K562 (cell line): ENCODE measurements at places on chromosomes 3 and 15. TPM values are rescaled to one million over a fixed set of nuclear protein-coding genes. Genes with fewer than 3 reads are reported as not detected.

ZNF774 gene
- 1.2 and 3.0 TPM in 2 replicates for total RNA-seq

GRCh38 chr3:107928084-107928445, 162.8 kb downstream of the CD47 start:
- DNase-seq, result no peak

DNA sequence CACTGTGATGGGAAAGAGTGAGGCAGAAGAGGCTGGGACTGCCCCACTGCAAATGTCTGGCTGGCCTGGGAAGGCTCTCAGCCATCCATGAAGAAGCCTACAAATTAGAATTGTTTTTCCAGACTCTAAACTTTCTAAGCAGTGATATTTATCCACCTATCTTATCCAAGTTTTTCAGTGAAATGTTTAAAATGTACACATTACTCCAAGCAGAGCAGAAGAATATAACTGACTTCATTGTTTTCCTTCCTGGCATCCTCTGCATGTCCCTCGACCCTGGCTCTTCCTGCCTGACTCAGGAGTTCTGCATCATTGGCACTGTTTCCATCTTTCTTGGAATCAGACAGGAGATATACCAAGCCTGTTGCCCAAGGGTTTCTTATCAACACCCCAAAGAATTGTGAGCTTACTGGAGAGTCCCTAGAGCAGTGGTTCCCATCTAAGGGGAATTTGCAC, 401.5 kb upstream of the PROK2 start:
- no peak for DNase-seq

DNA sequence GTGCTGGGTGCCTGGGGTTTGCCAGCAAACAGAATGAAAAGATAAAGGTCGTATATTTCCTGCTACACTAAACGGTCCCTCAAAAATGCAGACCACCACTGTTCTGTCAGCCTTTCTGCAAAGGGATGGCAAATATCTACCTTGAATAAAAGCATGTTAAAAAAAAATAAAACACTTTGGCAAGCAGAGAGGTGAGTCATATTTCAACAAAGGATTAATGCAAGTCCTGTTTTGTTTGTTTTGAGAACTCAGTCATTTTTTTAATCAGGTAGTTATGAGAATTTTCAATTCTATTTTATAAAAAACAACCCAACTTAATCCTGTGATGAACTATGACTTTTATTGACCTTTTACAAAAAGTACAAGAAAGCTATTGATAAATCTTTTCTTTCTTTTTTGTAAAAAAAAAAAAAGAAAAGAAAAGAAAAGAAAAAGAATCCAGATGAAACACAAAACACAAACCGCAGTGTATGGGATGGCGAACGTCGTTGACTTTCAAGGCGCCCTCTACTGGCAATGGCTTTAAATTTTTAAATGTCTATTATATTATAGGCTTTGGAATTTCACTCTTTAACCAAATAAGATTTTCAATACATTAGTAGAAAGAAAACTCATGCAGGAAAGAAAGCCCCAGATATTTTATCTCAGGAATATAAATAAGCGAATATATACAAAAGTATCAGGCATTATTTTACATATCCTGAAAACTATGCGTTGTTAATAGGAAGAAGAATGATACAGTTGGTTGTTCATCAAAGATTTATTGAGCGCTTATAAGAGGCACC, 87.8 kb downstream of the NCEH1 start:
- DNase-seq, result no peak

DNA sequence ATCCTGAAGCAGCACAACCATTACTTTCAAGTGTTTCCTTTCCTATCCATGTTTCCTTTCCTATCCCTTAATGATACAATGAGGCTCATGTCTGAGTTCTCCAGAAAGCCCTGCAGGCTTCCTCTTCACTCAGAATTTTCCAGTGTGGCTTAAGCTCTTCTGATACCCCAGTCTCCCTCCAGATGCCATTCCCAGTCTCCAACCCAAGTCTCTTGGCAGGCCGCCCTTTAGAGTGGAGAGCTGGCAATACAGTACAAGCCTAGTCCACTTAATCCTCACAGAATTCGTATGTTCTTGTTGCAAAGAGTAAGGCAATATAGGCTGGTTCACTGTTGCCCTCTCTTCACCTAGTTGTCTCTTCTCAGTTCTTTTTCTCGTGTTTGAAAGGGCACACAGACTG, 503.9 kb upstream of the MDFIC2 start:
- DNase-seq, result no peak

DNA sequence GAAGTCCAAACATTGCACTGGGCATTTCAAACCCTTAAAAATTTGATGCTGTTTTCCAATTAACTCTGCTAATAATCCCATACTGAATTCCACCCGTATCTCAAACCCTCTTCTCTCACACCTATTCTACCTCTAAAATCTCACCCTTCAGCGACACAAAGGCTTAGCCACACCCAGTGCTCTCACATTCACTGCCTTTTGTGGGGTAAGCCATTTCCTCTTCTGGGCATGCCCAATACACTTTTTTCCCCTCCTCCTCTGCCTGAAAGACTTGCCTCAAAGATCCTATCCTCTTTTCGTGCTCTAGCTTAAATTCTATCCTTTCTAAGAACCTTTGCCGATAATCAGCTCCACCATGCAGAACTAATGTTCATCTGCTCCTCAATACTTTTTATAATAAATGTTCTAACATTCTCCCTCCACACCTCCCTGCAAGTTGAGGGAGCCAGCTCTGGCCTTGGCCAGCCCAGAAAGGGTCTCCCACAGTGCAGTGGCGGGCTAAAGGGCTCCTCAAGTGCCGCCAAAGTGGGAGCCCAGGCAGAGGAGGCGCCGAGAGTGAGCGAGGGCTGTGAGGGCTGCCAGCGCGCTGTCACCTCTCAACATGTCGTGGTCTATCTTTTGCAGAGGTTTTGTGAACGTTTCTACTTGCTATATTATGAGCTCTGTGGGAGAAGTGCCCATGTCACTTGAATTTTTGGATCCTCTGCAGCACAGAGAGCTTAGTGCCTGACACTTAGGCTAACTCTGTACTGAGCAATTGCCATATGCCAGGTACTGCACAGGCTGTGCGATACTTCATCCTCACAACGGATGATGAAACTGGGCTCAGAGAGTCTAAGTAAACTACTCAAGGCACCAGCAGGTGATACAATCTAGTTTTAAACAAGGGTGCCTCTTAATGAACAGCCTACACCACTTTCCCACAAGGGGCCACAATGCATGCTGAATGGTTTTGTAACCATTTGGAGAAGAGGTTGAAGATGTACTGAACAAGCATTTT, 53.6 kb upstream of the BCL6 start:
- DNase-seq, result no peak

DNA sequence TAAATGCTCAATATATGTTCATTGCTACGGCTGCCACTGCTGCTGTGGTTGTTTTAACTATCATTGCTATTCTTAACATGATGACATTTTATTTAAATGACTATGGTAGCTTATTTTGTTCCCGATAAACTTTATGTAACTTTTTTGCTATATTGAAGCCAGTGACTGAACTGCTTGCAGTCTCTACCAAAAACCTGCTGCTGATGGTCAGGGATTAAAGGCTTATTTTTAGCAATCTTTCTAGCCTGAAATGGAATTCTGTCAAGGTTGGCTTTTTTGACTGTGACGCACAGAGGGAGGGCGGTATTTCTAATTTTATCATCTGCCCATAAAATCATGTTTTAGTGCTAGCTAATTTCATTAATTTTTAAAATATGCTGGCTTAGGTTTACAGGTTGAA, 271.8 kb downstream of the KCNH8 start:
- DNase-seq, result no peak

DNA sequence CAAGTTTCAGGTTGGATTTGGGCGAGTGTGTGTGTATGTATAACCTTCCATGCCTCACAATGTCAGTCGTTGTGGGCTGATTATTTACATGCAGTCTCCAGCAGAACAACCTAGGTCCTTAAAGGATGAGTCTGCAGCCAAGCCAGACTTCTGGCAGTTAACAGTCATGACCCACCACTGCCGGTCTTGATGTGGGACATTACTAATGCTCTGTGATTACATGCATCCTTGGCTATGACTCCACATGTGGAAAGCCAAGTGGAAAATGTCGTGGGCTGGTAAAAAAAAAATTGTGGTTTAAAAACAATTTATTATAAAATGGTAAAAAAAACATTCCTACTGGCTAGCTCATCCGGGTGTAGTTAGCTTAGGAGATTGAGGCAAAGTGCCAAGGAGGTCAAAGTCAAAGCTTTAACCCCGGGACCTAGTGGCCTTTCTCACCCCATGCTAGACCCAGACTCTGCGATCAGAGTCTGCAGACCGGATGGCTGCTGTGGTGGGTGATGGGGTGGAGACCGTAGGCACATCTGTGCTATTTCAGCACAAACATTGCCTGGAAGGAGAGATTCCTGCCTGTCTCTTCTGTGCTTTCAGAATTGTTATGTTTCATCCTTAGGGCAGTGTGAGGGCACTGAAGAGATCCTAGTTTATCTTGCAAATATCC, 6.8 kb downstream of the RARRES1 start:
- no peak for DNase-seq

PPP1R14D gene
- total RNA-seq, result not detected in 2 replicates

GRCh38 chr15:88613074-88613944, 7.8 kb upstream of the AEN start:
- no peak for DNase-seq

- DNase-seq, result no peak
Observed at GRCh38 chr3:69087030-69087791, 2.5 kb downstream of the ARL6IP5 start.

DNA sequence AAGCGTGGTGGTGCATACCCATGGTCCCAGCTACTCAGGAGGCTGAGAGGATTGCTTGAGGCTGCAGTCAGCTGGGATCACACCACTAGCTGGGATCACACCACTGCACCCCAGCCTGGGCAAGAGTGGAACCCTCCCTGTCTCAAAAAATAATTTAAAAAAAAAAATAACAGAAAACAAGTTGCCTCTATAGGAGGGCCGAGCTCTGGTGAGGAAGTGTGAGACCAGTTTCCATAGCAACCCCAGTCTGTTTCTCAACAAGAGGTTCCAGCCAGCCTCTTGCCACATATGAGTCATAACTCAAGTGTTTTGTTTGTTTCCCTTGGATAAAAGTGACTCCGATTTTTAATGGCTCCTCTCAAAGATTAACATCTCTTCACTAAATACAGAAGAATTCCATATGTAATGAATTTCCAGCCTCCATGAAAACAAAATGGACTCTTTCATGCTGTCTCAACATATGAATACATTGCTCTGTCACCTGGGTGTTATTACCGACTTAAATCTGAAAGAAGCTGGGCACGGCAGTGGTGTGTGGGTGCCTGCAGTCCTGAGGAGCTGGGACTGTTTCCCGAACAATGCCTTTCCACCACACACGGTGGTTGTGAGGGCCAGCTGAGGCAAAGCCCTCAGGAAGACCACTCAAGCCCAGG, 19.7 kb downstream of the TMEM43 start:
- DNase-seq, result peak; percentile 87

DNA sequence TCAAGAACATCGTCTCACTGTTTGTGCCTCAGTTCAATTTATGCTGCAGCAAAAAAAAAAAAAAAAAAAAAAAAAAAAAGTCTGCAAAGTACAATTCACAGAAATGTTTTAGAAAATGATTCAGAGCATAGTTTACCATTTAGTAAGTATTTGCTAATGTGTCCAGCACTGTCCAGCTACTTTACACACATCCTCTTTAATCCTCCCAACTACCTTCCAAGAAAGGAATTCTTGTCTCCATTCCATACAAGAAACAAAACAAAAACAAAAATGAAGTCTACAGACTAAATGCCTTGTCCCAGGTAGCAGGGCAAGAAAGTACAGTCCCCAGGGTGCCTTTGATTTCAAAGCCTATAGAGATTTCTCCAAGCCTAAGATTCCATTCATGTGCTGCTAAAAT, 38.9 kb upstream of the SNTN start:
- no peak for DNase-seq

LINGO1 gene
- total RNA-seq, result 14.3 and 14.8 TPM in 2 replicates

- no peak for DNase-seq
Observed at GRCh38 chr3:15690230-15690629, 88.7 kb downstream of the BTD start.
